C1 segment of cervical spinal cord (tissue), 14 donors: ENCODE measurements at places on chromosomes 16 and 17.

- DNase-seq = no peak
Measured at GRCh38 chr16:82947698-82948097, 320.9 kb downstream of the CDH13 start.

DNA sequence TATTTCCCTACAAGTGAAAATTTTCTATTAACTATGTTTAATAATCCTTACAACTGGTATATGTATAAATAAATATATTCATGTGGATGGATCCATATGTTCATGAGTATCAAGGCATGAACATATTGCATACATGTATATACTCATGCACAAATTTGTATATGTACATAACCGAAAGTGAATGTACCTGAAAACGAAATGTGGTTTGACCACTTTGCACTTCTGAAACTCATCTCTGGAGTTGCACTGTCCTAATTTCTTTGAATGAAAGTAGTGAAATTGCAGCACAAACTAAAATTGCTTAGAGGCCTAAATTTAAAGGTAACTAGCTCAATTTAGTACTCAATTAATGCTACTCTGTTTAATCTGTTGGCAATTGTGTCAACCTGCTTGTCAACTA is 27.4 kb upstream of the GNAO1 start:
- no peak for DNase-seq

- DNase-seq = no peak
Measured at GRCh38 chr17:68102318-68102758, 66.8 kb downstream of the KPNA2 start.

GRCh38 chr16:59601452-59601851 is 867.3 kb upstream of the GOT2 start:
- DNase-seq = peak; percentile 14

DNA sequence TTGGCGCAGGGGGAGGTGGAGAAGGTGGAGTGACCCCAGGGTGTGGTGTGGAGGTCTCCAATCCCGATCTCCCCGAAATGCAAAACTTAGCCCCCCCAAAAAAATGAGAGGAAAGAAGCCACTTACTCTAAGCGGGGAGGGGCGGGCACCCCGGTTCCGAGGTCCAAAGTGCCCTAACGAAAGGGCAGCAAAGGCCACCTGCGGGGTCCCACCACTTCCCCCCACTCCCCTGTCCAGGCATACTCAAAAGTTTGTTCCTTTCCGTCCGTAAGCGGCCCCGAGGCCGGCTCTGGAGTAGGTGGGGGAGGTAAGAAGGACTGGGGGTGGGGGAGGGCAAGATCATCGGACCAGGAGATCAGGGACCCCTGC is 1.1 kb downstream of the TOX3 start:
- no peak for DNase-seq

- DNase-seq = no peak
Measured at GRCh38 chr17:50079334-50080095, 15.6 kb upstream of the PDK2 start.
